Caco-2 (cell line): ENCODE measurements at places on chromosomes 16 and 17.

DNA sequence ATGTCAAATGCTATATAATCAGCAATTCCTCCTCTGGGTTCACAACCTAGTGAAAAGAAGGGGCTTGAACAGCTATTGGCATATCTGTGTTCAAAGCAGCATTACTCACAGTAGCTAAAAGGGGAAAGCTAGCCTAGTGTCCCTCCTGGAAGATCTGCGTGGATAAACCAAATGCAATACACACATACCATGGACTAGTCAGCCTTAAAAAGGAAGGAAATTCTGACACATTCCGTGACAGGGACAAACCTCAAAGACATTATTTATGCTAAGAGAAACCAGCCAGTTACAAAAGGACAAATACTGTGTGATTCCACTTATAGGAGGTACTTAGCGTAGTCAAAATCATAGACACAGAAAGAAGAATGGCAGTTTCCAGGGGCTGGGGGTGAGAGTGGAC lies 90.1 kb downstream of the XYLT1 start:
- no peak for DNase-seq

DNA sequence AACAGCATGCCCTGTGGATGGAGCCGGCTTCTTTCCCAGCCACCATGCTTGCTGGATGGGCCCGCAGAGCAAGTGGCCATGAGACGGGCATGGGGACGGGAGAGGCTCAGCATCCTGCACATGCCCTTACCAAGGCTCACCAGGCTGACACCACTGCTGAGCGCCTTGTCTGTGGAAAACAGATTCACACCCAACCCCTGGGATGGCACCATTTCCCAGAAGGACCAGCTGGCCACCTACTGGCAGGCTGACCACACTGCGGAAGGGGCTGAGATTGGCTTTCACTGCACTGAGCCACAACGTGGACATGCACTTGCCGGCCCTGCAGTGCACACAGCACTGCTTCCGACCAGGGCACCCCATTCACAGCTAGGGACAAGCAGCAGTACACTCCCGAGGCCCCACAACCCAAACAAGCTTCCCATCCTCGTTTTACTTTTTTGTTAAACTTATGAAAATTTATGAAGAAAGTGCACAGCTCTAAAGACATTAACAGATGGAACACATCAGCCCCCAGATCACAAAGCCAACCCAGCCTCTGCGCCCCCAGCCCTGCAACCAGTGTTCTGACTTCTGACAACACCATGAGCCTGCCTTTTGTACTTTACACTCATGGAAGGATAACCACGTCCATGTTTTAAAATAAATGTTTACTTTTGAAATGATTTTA lies 13.9 kb upstream of the KRTAP17-1 start:
- peak; percentile 81 for DNase-seq

DNA sequence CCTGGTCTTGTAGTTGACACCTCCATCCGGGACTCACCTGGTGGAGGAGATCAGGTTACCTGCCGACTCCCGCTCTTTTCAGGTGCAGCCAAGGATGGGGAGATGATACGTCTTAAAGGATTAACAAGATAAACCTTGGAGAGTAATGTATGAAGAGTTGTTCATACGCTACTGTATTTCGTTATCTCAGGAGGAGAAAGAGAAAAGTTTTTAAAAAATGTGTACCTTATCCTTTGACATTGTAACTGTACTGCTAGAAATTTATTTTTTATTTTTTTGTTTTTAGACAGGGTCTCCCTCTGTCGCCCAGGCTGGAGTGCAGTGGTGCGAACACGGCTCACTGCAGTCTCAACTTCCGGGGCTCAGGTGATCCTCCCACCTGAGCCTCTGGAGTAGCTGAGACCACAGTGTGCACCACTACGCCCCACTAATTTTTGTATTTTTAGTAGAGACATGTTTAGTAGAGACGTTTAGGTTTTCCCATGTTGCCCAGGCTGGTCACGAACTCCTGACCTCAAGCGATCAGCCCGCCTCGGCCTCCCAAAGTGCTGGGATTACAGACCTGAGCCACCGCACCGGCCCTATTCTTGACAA lies 764 bp upstream of the SMURF2 start:
- DNase-seq, result no peak

DNA sequence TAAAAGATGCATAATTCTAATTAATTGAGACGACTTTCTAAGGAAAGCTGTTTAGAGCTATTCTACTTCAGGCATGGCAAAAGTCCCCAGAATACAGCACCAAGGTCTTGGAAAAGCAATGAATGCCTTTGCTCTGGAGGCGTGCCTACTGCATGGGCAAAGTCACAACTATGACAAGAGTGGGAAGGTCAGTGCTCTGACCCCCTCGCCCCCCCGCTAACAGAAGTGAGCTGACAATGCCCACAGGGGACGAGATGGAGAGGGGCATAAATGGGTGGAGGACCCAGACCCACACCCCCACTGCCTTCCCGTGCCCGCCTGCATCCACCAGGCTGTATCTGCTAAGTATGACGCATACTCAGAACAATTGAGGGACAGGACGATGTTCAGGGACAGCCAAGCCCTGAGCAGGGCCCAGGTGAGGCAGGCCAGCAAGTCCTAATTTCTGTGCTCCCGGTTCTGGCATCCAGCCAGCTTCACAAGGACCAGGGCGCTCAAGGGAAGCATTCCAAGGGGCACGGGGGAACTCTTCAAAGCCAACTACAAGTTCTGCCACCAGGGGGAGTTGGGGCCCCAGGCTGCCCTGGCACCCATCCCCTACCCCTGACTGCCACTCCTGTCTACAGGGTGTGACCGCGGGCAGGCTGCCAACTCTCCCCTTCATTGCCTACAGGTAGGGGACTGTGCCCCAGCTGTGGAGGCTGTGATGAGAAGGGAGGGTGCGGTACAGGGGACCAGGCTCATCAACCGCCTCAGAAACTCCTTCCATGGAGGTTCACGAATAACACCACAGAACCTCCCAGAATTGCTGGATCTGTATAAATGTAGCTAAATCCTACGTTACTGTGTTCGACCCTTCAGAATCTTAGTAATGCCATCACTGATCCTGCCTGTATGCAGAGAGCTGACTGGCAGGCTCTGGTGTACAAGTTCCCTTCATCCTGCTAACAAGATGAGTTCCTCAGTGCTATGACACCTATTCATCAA lies 20.8 kb downstream of the NPRL3 start:
- no peak for DNase-seq

- no peak for DNase-seq
Measured at GRCh38 chr17:6326483-6326882, 108.4 kb downstream of the AIPL1 start.

DNA sequence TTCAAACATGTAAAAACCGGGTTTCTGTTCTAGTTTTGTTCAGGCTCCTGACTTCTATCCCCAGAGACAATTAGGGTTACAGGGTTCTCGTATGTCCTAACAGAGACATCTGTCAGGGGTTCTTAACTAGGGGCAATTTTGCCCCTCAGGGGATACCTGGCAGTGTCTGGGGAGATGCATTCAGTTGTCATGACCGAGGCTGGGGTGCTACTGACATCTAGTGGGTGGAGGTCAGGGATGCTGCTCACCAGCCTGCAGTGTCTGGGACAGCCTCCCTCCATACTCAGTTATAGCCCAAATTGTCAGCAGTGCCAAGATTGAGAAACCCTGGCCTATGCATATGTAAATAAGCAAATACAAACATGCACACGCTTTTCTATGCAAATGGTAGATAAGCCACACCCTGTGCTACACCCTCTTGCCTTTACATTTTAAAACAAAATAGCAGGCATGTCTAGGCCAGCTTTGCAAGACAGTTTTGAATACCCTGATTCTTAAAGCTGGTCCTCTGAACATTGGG lies 37.4 kb downstream of the CLEC16A start:
- DNase-seq, result peak; percentile 57

GRCh38 chr16:24015923-24016322 lies 180.1 kb downstream of the PRKCB start:
- no peak for DNase-seq

GRCh38 chr16:76294396-76295214 lies 17.4 kb downstream of the CNTNAP4 start:
- no peak for DNase-seq

DNA sequence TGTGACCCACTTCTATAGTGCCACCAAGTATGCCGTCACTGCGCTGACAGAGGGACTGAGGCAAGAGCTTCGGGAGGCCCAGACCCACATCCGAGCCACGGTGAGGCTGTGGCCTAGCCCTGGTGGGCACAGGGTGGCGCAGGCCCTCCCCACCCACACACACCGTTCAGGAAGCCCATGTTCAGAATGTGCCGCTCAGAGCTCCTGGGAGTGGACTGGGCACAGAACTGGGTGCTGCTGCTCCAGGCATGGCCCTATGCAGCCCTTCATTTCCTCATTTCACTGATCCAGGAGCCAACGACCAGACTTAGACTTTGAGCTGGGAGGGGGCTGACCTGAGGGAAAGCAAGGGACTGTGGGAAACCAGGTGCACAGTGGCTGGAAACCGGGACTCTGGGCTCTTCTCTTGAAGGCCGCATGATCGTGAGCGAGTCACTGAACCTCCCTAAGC lies 2.4 kb upstream of the MRM1 start:
- no peak for DNase-seq

- no peak for DNase-seq
Measured at GRCh38 chr17:78137392-78138203, 7.0 kb downstream of the TMC8 start.

- no peak for DNase-seq
Measured at GRCh38 chr16:28217326-28217725, 5.6 kb upstream of the XPO6 start.

DNA sequence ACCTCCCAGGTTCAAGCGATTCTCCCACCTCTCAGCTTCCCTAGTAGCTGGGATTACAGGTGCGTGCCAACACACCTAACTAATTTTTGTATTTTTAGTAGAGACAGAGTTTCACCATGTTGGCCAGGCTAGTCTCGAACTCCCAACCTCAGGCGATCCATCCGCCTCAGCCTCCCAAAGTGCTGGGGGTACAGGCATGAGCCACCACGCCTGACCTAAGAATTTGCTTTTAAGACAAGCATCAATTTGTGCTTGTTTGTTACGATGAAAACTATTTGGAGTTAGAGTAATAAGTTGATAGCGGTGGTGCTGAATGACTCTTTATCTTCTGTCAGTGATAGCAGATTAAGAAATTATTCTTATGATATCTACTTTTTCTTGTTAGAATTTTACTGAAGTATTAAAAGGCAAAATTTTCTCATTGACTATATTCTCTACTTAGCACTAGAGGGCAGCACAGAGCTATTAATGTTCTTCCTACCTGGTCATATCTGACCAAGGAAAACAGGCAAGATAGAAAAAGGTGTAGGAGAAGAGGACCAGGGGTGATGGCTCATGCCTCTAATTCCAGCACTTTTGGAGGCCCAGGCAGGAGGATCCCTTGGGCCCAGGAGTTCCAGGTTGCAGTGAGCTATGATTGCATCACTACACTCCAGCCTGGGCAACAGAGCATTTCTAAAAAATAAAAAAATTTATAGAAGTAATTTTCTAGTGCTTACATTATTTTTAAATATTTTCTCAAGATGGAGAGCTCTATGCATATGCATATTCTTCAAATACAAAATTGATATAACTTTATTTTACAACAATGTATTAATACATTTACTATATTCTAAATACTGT lies 24.5 kb downstream of the STXBP4 start:
- DNase-seq, result peak; percentile 56

DNA sequence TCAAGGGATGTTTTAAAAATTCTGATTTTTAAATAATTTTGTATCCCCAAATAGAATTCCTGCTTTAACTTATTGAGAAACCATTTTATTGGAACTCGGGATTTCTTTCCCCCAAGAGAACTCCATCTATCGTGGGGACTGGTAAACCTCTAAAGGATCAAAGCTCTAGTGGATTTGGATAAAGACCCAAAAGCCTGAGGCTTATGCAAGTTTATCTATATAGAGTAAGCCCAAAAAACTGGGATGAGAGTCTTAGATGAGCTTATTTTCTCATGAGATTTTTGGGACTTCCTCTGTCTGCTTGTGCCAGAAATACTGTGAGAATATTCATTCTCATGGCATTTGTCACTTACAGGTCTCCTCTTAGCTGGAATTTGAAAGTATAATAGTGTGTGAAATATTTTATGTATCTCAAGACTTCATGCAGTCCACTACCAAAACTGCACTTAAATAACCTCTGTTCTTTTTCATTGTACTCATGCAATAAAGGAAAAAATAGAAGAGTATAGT lies 333.1 kb downstream of the BCAS3 start:
- no peak for DNase-seq

- no peak for DNase-seq
Measured at GRCh38 chr16:48885471-48885870, 275.5 kb upstream of the N4BP1 start.

DNA sequence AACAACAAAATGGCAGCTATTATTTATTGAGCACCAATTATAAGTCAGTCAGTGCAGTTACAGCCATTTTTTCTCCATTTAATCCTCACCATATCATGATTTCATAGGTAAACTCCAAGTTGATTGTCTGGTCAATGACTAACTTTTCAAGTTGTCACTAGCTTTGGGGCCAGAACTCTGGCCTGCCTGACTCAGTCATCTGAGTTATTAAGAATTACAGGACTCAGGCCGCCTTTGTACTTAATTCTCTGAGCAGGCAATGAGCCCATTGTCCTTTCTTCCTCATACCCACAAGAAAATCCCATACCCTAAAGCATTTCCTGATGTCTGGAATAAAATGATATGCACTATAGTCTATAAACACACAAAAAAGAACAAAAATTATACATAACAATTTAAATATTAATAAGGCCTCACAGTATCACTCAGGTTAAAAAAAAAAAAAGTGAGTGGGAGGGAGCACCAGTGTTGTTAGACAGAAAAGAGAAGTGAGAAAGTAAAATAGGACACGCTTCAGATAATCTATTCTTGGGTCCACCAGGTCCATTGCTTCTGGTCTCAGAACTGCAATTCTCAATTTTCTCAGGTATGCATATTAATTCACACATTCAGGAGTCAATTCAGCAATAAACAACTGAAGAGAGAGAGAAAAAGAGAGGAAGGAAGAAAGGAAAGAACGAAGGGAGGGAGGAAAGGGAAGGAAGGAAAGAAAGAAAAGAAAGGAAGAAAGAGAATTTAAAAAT lies 70.2 kb downstream of the SPAG9 start:
- DNase-seq, result no peak

DNA sequence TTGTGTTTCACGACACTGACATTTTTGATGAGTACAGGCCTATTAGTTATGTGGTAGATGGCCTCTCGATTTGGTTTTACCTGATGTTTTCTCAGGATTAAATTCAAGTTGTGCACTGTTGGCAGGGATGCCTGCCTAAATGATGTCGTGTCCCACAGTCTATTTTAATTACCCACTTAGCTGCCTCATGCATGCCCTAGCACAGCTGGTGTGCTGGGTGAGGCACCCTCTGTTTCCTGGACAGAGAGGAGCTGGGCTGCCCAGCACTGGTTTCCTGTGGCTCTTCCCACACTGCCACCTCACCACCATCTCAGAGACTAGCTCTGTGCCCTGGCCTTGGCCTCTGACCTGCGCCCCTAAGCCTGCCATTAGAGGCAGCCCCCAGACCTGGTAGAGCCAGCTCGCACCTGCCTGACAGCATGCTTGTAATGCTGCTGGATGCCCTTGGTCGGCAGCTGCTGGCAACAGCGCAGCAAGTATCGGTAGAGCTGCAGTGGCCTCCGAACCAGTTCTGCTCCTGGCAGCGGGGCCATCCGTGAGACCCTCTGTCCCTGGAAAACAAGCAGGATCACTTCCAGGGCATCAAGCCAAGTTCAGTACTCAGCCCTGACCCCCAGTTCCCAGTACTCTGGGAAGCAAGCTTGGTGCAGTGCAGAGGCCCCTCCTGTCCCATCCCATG lies 10.9 kb downstream of the LYRM9 start:
- no peak for DNase-seq

- DNase-seq, result peak; percentile 69
Measured at GRCh38 chr17:65564793-65565192, 3.3 kb upstream of the AXIN2 start.

- DNase-seq, result peak; percentile 32
Measured at GRCh38 chr17:50221864-50222545, 20.6 kb upstream of the COL1A1 start.

- no peak for DNase-seq
Measured at GRCh38 chr17:54408731-54409130, 491.9 kb upstream of the TOM1L1 start.
